M059J (cell line): ENCODE measurements at places on chromosomes 1 and 21. TPM values are rescaled to one million over a fixed set of nuclear protein-coding genes. Genes with fewer than 3 reads are reported as not detected.

The FCRLB gene
- 2.7 and 3.2 TPM in 2 replicates for total RNA-seq

The ATP1A2 gene
- 0.05 TPM in 1 of 2 replicates, not detected in the other for total RNA-seq

DNA sequence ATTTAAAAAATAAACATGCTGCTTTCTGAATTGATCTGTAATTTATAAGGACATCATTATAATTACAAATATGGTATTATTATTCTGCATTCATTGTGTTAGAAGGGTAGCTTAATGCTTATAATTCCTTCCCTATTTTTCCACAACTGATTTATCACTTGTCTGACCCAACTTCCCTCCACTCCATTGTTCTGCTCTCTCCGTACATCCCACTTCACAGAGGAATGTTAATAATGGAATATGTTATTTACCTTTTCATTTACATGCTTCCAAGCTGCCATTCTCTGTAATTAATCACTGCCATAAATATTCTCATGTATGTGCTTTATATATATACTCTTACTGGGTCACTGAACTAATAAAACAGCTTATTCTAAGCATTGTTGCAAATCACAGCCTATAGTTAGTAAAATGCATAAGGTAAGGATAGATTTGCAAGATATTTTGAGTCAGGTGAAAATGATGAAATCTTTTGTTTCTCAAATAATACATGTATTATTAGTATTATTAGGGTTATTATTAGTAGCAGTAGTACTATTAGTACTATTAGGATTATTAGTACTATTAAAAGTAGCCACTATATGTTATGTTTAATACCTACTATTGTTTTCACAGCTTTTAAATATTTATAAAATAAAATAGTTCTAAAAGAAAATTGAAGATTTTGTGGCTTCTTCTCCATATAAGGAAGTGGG, 70.6 kb upstream of the NEK7 start:
- DNase-seq: no peak

The EPB41 gene
- total RNA-seq: 16.2 and 23.2 TPM in 2 replicates

- DNase-seq: peak; percentile 76
Measured at GRCh38 chr1:161382214-161383019, 14.7 kb upstream of the CFAP126 start.

- peak; percentile 66 for DNase-seq
Measured at GRCh38 chr1:84412316-84412942, 14.1 kb downstream of the DNASE2B start.

GRCh38 chr1:65691972-65692371, 100.7 kb upstream of the PDE4B start:
- no peak for DNase-seq

DNA sequence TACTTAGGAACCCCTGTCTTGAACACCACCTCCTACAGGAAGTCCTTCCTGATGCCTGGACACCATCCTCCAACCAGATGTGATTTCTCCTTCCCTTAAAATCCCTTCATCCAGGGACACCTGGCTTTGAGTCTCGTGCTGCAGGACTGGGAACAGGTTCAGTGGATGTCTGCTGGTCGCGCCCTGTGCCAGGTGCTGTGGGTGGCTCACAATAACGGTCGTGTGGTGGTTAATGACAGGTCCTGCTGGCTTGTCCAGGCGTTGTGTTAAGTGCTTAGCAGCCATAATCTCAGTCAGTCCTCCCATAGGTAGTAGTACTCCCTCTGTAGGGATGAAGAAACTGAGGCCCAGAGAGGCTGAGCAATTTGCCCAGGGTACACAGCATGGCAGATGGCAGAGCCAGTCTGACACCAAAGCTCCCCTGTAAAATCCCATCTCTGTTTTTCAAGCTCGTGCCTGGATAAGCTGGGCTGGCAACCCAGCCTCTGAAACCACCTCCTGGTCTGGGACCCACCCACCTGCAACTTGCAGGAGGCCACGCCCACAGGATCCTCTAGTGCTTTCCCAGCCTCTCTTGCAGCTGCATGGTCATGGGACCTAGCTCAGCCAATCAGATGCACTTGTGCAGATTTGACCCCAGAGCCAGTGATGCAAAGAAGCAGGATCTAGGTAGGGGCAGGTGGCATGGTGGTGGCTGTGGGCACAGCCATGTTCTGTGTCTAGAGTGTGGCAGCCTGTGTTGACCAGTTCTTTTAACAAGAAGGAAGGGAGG, 106.0 kb upstream of the IFFO2 start:
- DNase-seq: no peak

The CTTNBP2NL gene
- 13.5 and 17.2 TPM in 2 replicates for total RNA-seq

DNA sequence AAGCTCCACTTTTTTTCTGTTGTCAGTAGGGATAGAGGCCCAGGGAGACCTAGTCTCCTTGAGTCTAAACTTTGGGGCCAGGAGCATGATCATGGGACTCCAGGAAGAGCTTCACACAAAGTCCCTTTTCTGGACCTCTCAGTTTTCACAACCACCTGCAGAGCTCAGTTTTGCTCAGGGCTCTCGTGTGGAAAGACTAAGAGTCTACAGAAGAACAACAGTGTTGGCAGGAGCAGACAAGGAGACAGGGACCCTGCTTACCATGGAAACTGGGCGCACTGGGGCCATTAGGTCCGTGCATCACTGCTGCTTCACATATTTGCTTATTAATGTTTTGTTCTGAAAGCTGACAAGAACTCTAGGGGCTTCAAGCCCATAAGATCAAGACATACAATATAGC, 63.9 kb upstream of the HSD17B7 start:
- DNase-seq: no peak

- DNase-seq: no peak
Measured at GRCh38 chr1:96509951-96510350, 211.6 kb upstream of the PTBP2 start.

The RASSF5 gene
- total RNA-seq: 1.6 and 4.1 TPM in 2 replicates

GRCh38 chr1:171221665-171222591, 26.4 kb upstream of the FMO1 start:
- DNase-seq: peak; percentile 62

GRCh38 chr21:43806017-43806710, 16.8 kb downstream of the RRP1 start:
- DNase-seq: no peak

- peak; percentile 43 for DNase-seq
Measured at GRCh38 chr1:116289193-116289592, 83.9 kb upstream of the ATP1A1 start.

- DNase-seq: no peak
Measured at GRCh38 chr1:208538587-208538986, 294.4 kb upstream of the PLXNA2 start.

The IQGAP3 gene
- 23.7 and 40.5 TPM in 2 replicates for total RNA-seq

GRCh38 chr1:162928141-162928540, 67.2 kb upstream of the CCDC190 start:
- no peak for DNase-seq

- peak; percentile 96 for DNase-seq
Measured at GRCh38 chr1:21149855-21150432, 26.8 kb downstream of the EIF4G3 start.

DNA sequence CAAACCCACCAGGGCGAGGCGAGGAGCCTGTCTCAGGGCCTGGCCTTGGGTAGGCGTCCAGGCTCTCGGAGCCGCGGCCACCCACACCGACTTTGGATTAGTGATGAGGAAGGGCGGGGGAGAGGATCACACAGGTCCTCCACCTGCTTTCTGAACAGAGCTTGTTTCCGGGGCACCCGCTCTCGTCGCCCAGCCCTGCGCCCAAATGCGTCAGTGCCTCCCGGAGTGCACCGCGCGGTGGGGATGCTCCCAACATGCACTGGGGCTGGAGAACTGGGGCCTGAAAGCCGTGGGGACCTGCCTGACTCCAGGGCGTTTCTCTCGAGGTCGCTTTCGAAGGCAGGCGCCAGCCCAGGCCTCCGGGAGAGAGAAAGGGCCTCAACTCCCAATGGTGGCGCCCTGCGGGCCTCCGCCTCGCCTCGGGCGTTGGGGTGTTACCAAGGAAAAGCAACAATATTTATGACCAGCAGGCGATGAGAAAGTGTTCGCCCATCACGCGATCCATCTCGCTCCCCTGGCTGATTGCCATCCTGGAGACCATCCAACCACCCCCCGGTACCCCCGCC, 8.9 kb upstream of the LHX8 start:
- DNase-seq: no peak

The C1QB gene
- not detected in 2 replicates for total RNA-seq

The SPTA1 gene
- 0.02 and 0.30 TPM in 2 replicates for total RNA-seq

GRCh38 chr1:47881505-47882442, 115.4 kb downstream of the TRABD2B start:
- DNase-seq: peak; percentile 77

GRCh38 chr1:185112356-185112755, 44.4 kb downstream of the TRMT1L start:
- no peak for DNase-seq

GRCh38 chr1:84505493-84506001, 639 bp upstream of the SPATA1 start:
- peak; percentile 66 for DNase-seq

The DDR2 gene
- 21.9 and 32.3 TPM in 2 replicates for total RNA-seq

The HCRTR1 gene
- not detected in 2 replicates for total RNA-seq

GRCh38 chr1:232186931-232187330, 443.0 kb downstream of the SIPA1L2 start:
- peak; percentile 60 for DNase-seq

The MYBPH gene
- not detected in 2 replicates for total RNA-seq

DNA sequence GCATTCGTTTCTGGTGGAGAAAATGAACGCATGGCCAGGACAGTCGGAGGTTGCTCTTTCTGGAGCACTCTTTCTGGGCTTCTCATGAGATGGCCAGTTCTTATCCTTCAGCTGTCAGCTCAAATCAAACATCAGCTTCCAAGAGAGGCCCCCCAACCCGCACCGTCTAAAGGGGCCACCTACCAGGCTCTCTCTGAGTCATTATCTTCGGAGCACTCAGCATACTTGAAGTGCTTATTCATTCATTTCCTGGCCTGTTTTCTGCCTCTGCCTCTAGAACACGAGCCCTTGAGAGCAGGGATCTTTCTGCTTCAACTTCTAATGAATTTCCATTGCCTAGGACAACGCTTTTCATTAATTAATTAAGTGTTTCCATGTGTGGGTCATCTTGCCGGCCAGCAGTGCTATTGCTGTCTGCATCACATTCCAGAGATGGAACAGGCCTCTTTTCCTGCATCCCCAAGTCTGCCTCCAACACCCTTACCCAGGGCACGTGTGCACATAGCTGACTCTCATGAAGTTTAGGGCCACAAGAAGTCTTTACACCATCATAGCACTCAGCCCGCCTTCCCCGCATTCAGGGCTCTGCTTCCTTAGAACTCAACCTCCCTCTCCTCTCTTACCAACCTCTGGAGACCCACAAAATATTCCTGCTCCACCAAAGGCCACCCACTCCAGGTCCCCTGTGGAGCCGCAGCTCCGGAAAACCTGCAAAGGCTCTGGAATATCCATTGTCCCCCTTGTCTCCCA, 52.1 kb upstream of the LAPTM5 start:
- peak; percentile 84 for DNase-seq

The ALX3 gene
- not detected in 2 replicates for total RNA-seq

DNA sequence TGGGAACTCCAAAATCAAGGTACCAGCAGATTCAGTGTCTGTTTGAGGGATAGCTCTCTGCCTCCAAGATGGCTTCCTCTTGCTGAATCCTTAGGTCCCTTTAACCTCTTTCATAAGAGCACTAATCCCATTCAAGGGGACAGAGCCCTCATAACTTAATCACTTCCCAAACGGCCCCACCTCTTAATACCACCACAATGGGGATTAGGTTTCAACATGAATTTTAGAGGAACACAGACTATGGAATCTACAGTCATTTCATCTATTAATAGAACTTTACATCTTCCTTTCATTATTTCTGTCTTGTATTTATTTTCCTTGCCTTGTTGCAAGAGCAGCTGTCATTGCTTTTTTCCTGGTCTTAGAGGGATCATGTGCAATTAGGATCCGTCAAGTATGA, 30.3 kb downstream of the HOOK1 start:
- DNase-seq: no peak

DNA sequence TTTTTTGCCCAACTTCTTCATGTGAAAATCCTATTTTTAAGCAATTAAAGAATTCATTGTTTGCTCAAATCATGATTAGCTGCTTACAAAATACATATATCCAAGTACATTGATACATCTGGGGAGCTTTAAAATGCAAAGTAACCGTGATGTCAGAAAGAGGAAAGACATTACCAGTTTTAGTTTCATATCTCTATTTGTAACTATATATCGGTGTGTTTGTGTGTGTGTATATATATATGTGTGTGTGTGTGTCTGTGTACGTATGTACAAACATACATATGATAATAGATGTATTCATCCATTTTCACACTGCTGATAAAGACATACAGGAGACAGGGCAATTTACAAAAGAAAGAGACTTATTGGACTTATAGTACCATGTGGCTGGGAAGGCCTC, 310.1 kb downstream of the DPYD start:
- no peak for DNase-seq

DNA sequence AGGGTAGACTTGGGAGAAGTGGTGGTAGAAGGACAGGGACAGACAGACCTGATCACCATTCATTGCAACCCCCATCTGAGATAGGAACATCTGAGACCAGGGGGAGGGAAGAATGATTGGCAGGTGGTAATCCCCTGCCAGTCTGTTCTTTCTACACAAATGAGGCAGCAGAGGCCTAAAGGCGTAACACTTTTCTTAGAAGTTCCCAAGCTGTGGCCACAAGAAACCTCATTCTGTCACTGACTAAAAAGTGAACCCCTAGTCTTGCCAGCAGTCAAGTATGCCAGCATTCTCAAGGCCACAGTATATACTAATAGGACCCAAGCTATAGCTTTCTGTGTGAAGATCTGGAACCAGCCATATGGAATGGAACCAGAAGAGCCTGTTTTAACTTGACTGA, 638.0 kb downstream of the KCNT2 start:
- no peak for DNase-seq

DNA sequence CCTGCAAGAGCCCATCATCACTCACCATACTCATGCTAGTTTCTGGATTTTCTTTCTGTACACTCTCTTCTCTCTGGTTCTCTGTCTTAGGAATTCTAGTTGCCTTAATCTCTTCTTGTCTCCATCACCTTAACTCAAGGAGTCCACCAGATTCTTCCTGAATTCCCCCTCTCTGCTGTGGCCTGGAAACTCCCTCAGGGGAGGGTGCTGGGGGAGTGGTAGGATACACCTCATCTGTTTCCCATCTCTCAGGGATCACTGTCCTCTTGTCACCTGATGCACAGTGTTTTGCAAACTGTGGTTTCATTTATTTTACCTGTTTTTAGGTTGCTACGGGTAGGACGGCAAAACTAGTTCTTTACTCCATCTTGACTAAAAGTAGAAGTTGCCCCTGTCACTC, 6.6 kb upstream of the GNG12 start:
- peak; percentile 22 for DNase-seq

- no peak for DNase-seq
Measured at GRCh38 chr1:40401473-40402201, 28.1 kb downstream of the SMAP2 start.

The SLC9C2 gene
- not detected in 2 replicates for total RNA-seq

- peak; percentile 26 for DNase-seq
Measured at GRCh38 chr21:32372755-32373154, 20.1 kb downstream of the URB1 start.

- DNase-seq: no peak
Measured at GRCh38 chr1:154750681-154751665, 119.1 kb downstream of the KCNN3 start.

DNA sequence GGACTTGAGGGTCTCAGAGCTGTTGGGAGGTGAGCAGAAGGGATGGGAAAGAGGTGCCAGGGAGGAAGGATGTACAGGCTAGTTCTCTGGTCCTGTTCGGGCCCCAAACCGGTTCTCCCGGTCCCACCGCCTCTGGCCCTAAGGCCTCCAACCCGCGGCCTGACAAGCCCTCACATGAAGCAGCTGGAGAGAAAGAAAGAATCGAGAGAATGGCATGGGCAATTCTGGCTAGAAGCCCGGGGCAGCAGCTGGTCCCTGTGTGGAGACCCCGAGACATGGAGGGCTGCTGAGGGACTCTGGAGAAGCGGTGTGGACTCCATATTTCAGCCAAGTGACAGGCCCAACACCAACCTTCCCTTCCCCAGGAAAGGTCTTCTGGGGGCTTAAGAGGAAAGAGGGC, 730 bp downstream of the CDC42SE1 start:
- DNase-seq: no peak

The UBE2U gene
- not detected in 2 replicates for total RNA-seq
